Glutamatergic neuron (in vitro differentiated cells): ENCODE measurements at places on chromosomes 5 and 9. TPM values are rescaled to one million over a fixed set of nuclear protein-coding genes. Genes with fewer than 3 reads are reported as not detected.
A peak's percentile ranks its signal among the peaks of the same experiment; 100 is the strongest.

GBGT1 gene
- total RNA-seq = 1.3 TPM

IRGM gene
- total RNA-seq = not detected

GLRA1 gene
- total RNA-seq = 0.22 TPM

GABRA6 gene
- not detected for total RNA-seq

CEL gene
- total RNA-seq = 3.8 TPM

SARDH gene
- 2.0 TPM for total RNA-seq

FBN2 gene
- 0.86 TPM for total RNA-seq

NR2F1-AS1 gene
- 0.39 TPM for total RNA-seq

SPINK6 gene
- total RNA-seq = not detected

- peaks cover 2% of the 10 kb centered on the region for H3K27me3 ChIP-seq
- H3K27ac ChIP-seq = no peak overlapping the region
- H3K36me3 ChIP-seq = no peaks in the 10 kb centered on the region
- no peaks in the 10 kb centered on the region for H3K4me1 ChIP-seq
- DNase-seq = no peak
These were observed 595.2 kb upstream of the ARRDC3 start for GRCh38 chr5:91978221-91978882.

DNA sequence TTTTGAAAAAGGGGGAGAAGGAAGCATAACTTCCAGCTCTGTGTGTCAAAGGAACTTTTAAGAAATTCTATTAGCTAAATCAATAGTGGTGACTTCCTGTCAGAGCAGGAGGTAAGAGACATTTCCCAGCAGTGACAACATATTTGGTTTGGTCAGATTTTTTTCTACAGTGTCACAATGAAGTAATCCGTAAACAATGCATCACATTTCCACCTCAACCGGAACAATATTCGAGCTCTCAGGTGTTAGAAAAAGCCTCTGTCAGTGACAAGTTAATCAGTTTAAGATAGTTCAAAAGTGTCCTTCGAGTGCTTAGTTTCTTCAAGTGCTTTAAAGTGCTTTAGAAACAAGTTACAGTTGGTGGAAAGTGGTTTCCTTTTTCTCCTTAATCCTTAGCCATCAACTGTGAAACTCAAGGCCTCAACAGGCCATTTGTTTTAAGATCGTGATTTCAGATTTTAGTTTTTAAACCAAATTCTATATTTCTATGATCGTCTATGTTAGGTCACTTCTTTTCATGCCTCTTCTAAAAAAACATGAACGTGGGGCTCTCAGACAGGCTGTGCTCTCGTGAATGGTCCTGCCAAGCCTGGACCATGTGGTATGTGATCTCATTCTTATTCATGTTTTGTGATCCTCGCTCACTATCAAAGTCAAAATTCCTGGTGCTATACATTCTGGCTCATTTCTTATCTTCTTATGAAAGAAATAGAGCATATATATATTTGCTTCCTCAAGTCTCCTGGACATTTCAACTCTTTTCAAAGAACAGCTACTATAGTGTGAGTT lies 181.9 kb upstream of the HMHB1 start:
- no peak for DNase-seq
- H3K27me3 ChIP-seq = peaks cover 2% of the 10 kb centered on the region
- no peaks in the 10 kb centered on the region for H3K4me1 ChIP-seq

DNA sequence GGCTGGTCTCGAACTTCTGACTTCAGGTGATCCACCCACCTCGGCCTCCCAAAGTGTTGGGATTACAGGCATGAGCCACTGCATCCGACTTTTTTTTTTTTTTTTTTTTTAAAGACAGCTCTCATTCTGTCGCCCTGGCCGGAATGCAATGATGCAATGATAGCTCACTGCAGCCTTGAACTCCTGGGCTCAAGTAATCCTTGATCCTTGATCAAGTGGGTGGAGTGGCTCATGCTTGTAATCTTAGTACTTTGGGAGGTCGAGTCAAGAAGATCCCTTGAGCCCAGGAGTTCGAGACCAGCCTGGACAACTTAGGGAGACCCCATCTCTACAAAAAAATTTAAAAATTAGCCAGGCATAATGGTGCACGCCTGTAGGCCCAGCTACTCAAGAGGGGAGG lies 8.1 kb downstream of the SEC24A start:
- no peaks in the 10 kb centered on the region for H3K36me3 ChIP-seq
- no peak overlapping the region for H3K4me3 ChIP-seq
- H3K27ac ChIP-seq = no peak overlapping the region
- DNase-seq = no peak

GRCh38 chr9:125570246-125570645 lies 136.8 kb downstream of the MAPKAP1 start:
- H3K36me3 ChIP-seq = peaks cover 41% of the 10 kb centered on the region
- no peak overlapping the region for H3K27ac ChIP-seq
- H3K4me3 ChIP-seq = no peak overlapping the region
- DNase-seq = no peak
- H3K4me1 ChIP-seq = no peaks in the 10 kb centered on the region

DNA sequence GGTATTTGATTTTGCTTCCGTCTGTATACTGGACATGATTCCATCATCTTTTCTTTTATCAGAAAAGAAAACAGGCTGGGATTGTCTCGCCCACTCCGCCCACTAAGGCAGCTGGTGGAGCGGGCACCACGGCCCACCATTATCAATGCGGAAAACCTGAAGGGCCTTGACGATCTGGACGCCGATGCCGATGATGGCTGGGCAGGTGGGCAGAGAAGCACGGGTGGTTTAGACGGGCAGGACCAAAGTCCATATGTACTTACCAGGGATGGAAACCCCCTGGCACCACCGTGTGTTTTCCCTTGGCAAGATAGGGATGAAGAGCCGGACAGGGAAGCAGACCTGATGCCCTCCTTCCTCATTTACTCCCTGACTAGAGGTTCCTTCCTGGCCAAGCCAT lies 53.7 kb downstream of the PRRC2B start:
- H3K36me3 ChIP-seq = peaks cover 9% of the 10 kb centered on the region
- DNase-seq = no peak
- no peak overlapping the region for H3K4me3 ChIP-seq
- H3K27ac ChIP-seq = no peak overlapping the region

GRCh38 chr9:129458663-129459546 lies 162.0 kb downstream of the C9orf50 start:
- H3K36me3 ChIP-seq = no peaks in the 10 kb centered on the region
- peak; percentile 75 for DNase-seq

DNA sequence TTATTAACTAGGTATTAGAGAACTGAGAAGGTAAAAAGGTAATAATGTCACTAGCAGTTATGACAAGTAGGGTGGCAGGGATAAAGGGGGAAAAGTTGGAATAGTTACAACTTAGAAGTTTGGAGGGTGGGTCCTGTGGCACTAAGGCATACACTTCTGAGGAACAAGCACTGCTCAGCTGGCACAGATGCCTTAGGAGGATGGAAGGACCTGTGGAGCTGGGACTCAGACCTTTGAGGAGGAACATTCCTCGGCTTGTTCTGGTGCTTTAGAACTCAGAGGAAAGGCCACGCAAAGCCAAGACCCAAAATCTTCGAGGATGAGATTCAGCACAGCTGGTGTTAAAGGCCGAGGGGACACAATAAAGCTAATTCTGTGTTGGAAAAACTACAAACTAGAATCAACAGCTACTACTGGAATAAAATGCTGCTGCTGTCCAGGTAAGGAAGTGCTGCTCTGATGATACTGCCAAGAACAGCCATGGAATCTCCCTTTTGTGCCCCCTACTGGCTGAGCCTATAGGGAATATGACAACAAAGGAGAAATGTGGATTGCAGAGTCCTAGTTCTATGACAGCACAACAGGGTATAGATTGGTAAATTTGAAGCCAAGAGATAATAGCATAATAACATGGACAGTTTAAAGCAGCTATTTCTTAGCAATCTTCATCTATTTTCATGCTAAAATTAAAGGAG lies 126.7 kb downstream of the SLC25A46 start:
- no peaks in the 10 kb centered on the region for H3K4me1 ChIP-seq
- H3K27ac ChIP-seq = no peak overlapping the region
- peaks cover 2% of the 10 kb centered on the region for H3K27me3 ChIP-seq
- peak; percentile 27 for DNase-seq

- H3K27me3 ChIP-seq = no peaks in the 10 kb centered on the region
- H3K27ac ChIP-seq = no peak overlapping the region
- H3K36me3 ChIP-seq = peaks cover 14% of the 10 kb centered on the region
- no peak overlapping the region for H3K4me3 ChIP-seq
- no peak for DNase-seq
These were observed 94.7 kb downstream of the YTHDC2 start for GRCh38 chr5:113608113-113608596.

DNA sequence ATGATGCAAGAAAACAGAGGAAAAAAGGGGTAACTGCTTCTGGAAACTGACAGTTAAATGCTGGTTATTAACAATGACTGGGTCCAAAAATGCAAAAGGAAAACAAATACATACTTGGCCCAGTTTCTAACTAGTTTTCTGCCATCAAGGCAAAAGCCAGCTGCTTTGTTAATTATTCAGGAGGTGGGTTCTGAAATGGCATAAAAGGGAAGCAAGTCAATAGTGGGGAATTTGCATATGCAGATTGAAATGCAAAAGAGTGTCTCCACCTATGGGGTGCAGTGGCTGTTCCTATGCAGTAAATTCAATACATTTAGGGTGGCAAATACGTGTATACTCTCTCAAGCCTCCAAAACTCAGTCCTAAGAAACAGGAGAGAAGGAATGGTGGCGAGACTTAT lies 33.4 kb downstream of the BARHL1 start:
- peaks cover 18% of the 10 kb centered on the region for H3K4me1 ChIP-seq
- DNase-seq = no peak
- H3K36me3 ChIP-seq = no peaks in the 10 kb centered on the region

DNA sequence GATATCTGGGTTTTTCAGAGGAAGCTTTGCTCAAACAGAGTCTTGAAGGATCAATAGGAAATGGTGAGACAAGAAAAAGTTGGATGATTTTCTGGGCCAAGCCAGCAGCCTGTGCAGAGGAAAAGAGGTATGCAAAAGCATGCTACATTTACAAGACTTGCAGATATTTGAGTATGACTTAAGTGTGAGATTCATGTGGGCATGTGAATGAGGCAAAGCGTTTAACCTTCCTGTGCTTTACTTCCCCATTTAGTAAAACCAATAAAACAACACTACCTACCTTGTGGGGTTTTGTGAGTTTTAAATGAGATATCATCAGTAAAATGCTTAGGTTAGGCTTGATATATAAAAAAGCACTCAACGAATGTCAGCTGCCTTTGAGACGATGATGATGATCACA lies 58.1 kb downstream of the PIP5K1B start:
- H3K4me1 ChIP-seq = no peaks in the 10 kb centered on the region
- no peaks in the 10 kb centered on the region for H3K27me3 ChIP-seq
- no peak overlapping the region for H3K27ac ChIP-seq
- H3K4me3 ChIP-seq = no peak overlapping the region
